ENCODE measurements at places on chromosomes 2 and 18.
A peak's percentile ranks its signal among the peaks of the same experiment; 100 is the strongest.

DNA sequence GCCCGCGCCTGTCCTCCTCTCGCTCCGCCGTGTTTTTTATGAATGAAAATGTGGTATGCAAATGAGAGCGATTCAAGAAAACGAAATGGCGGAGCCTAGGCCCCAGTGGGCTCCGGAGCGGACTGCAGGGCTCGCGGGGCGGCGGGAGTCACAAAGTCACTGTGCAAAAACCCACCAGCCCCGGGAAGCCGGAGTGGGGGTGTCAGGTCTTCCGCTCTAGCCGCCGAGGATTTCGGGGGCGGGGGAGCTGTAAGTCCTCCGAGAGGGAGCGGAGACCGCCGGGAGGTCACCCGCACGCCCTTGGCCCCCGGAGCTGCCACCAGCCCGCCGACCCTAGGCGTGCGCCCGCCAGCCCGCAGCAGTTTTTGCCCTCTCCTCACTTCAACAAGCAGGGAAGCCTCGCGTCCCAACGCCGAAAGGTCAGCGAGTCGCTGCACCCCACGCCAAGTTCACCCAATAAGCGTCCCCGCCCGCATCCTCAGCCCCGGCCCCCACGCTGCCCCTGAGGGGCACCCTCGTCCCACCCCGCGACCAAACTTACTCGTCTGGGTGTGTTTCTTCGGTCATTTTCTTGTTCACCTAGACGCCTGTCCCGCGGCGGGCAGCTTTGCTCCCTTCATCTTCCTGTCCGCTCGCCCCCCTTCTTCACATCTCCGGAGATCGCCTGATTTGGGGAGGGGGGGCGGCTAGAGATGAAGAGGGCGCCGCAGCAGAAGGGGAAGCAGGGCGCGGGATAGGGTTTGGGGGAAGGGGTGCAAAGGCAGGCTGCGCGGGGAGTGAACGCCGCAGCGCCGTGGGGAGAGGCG lies 775 bp downstream of the SPRED2 start:
- DNase-seq = peak; percentile 23

- DNase-seq = no peak
Measured at GRCh38 chr2:241908686-241909420, 39.3 kb downstream of the RTP5 start.

DNA sequence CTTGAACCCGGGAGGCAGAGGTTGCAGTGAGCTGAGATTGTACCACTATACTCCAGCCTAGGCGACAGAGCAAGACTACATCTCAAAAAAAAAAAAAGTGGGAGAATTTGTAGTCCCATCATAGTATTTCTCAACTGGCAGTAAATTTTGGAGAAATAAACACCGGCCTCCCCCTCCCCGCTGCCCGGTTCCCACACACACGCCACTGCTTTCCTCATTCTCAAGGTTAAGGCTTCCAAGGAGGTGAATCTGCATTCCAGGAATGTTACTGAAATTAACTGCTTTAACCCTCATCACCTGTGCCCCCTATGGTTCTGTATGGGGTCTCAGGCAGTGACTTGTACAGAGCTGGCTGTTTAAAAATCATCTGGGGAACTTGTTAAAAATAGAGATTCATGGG lies 49.9 kb downstream of the MRPL35 start:
- DNase-seq = no peak

DNA sequence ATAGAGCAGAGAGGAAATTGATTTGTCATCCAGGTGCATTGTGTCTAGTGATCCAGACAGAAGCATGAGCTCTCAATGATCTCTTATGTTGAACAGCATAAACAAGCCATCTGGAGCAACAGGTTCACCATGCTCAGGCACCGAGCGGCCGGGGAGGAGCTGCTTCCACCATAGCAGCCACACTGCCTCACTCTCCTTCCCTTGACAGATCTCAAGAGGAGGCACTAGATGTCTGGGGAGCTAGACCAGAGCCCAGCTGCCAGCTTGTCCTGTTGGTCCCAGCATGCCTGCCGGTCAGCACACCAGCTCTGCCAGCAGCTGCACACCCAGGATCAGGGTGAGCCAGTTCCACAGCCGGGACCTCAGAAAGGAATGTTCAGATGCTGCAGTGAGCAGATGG lies 17.5 kb upstream of the LONRF2 start:
- no peak for DNase-seq

DNA sequence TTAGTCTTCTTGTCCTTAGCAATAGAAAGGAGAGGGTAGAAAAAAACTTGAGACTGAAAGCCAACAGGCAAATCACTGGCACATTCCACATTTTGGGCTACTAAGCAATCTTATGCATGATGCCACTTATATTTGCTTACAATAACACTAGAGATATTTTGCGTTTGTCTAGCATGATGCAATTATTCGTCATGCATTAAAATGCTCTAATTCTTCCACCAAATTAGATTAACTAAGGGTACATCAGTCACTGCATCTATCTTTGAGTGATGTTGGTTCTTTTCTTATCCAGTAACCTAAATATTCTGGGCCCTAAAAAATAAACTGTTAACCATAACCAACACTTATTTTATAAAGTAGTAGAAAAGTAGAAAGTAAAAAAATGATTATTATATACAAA lies 1311.7 kb upstream of the CDH2 start:
- DNase-seq = no peak

DNA sequence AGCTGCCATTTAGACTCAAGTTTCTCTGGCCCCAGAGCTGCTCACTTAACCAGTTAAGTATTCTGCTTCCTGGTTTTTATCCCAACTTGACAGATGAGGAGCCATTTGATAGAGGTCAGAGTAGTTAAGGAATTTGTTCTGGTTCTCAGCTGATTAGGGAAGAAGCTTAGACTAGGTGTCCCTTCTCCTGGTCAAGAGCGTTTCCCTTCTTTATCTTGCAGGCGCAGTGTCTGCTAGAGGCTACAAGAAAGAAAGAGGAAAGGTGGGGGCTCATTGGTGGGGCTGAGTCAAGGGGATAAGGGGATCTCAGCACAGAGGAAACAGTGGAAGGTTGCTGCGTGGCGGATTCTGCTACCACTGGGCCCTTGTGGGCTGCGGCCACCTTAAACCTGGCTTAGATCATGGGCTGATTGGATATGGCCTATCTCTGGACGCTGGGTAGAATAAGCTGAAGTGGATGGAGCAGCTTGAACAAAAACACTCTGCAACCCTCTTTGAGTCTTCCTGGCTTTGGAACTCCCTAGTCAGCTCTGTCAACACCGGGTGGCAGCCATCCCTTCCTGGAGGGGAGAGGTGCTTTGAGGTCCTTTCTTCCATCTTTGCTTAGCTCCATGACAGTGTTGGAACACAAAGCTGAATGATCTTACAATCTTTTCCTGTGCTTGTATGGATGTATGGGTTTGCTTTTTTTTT lies 70.8 kb downstream of the QPCT start:
- DNase-seq = no peak

DNA sequence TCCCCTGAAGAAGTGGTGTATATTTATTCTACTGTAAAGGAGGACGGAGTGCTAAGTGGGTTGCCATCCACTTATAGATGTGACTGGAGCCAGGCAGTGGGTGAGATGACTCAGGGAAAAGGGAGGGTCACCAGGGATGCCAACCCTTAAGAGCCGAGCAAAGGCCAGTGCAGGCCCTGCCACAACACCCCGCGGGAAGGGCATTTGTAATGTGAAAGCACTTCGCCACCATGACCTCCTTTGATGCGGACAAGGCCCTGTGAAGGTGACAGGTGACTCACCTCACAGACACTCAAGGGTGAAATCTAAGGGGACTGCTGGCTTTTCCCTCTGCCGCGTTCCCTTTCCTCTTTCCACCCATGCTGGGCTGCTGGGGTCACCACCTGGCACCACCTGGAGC lies 50.2 kb upstream of the MRPL33 start:
- no peak for DNase-seq

DNA sequence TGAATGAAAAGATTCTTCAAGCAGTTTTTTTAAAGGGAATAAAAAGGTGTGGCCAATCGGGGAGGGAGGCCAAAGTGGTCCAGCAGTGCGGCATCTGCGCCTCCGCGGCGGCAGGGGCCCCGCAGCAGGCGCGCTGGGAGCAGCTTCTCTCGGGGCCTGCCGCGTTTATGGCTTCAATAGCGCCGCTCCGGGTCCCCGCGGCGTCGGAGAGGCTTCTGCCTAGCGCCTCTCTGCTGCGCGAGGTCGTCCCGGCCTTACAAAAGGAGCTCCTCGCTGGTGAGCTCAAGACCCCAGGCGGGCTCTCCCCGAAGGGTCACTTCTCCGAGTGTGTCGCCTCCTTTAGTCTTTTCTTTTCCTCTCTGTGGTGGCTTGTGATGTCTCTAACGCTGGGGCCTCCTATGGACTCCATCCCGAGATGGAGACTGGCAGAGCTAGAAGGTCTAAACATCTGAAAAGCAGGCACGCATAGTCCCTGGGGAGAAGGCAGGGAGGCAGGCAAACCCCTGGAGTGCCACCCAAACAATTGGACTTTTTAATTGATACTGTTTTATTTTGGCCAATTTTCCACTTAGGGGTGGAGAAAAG lies 67.1 kb downstream of the SUMO1 start:
- no peak for DNase-seq

GRCh38 chr2:191629001-191629453 lies 48.9 kb upstream of the NABP1 start:
- no peak for DNase-seq

GRCh38 chr2:109531896-109532727 lies 81.7 kb downstream of the SEPTIN10 start:
- DNase-seq = no peak

GRCh38 chr2:5694306-5694705 lies 2.1 kb downstream of the SOX11 start:
- no peak for DNase-seq

GRCh38 chr18:50209311-50209710 lies 14.4 kb upstream of the MYO5B start:
- no peak for DNase-seq
